ENCODE measurements at places on chromosomes 13 and 19. TPM values are rescaled to one million over a fixed set of nuclear protein-coding genes. Genes with fewer than 3 reads are reported as not detected.

- H3K36me3 ChIP-seq = no peaks in the 10 kb centered on the region
- no peak overlapping the region for H3K4me3 ChIP-seq
- no peak for DNase-seq
- H3K27me3 ChIP-seq = no peaks in the 10 kb centered on the region
- H3K4me1 ChIP-seq = no peaks in the 10 kb centered on the region
- no peak overlapping the region for H3K27ac ChIP-seq
These were observed 14.7 kb downstream of the RYR1 start for GRCh38 chr19:38448225-38448624.

GRCh38 chr19:18167011-18167410 is 6.6 kb upstream of the IFI30 start:
- no peaks in the 10 kb centered on the region for H3K27me3 ChIP-seq
- H3K27ac ChIP-seq = no peak overlapping the region
- no peak overlapping the region for H3K4me3 ChIP-seq
- H3K4me1 ChIP-seq = no peaks in the 10 kb centered on the region

- no peaks in the 10 kb centered on the region for H3K4me1 ChIP-seq
- no peak overlapping the region for H3K4me3 ChIP-seq
- no peaks in the 10 kb centered on the region for H3K36me3 ChIP-seq
- no peaks in the 10 kb centered on the region for H3K27me3 ChIP-seq
- H3K27ac ChIP-seq = no peak overlapping the region
These were observed 2422.9 kb upstream of the PCDH20 start for GRCh38 chr13:63838366-63839110.

GRCh38 chr13:39389013-39389412 is 214.0 kb downstream of the LHFPL6 start:
- no peak for DNase-seq
- no peak overlapping the region for H3K4me3 ChIP-seq
- H3K4me1 ChIP-seq = no peaks in the 10 kb centered on the region
- no peaks in the 10 kb centered on the region for H3K36me3 ChIP-seq
- H3K27ac ChIP-seq = no peak overlapping the region

Gene ZNF43
- total RNA-seq = 27.7 TPM

DNA sequence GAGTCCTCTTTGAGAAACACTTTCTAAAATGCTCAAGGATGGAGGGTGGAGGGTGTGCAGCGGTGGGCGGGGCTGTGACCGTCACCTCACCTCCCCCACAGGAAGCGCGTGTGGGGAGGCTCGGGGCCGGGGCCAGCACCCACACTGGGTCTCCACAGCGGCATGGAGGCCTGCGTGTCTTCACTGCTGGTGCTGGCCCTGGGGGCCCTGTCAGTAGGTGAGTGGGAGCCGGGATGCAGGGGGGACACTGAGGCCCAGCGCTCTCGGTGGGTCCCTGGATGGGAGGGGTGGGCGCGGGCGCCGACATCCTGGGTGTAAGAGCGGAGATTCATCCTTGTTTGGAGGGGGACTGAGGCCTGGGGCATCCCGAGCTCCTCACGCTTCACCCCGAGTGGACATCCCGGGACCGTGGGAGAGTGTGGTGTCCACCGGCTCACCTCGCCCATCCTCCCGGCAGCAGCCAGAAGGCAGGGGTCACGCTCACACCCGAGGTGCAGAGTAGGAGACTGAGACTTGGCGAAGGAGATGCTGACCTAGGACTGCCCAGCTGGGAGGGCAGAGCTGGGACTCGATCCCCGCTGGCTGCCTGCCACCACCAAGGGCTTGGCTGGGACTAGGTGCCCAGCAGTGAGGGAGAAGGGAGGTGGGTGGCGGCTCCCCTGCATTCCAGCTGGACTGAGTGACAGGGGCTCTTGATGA is at the start of gene GZMM:
Gene GZMM, plus strand, starts transcription at position 144 of the 699 bp plus-strand sequence. Its CDS starts 19 bp downstream, at position 163.
- no peaks in the 10 kb centered on the region for H3K36me3 ChIP-seq
- no peak within 1 kb of the TSS for H3K27ac ChIP-seq
- DNase-seq = no peak
- no peak within 1 kb of the TSS for H3K4me3 ChIP-seq
- no peaks in the 10 kb centered on the region for H3K4me1 ChIP-seq

DNA sequence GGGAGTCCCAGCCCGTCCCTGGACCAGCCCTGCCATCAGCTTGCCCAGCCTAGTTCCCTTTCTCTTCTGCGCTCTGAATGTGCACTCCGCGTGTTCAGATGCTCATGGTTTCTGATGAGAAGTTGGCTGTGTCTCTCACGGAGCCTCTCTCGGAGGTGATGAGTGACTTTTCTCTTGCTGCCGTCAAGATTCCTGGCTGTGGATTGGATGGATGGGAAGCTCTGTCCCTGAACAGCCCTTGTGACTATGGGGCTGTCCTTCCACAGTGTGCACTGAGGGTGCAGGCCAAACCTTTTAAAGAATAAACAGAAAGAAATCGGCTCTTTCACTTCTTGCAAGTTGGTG is 24.4 kb downstream of the WTIP start:
- no peaks in the 10 kb centered on the region for H3K36me3 ChIP-seq

- H3K36me3 ChIP-seq = no peaks in the 10 kb centered on the region
- no peak overlapping the region for H3K4me3 ChIP-seq
- H3K27me3 ChIP-seq = no peaks in the 10 kb centered on the region
- no peak overlapping the region for H3K27ac ChIP-seq
- DNase-seq = no peak
These were observed 56.1 kb downstream of the KL start for GRCh38 chr13:33072282-33072681.

Gene GPC5
- total RNA-seq = 0.26 TPM

DNA sequence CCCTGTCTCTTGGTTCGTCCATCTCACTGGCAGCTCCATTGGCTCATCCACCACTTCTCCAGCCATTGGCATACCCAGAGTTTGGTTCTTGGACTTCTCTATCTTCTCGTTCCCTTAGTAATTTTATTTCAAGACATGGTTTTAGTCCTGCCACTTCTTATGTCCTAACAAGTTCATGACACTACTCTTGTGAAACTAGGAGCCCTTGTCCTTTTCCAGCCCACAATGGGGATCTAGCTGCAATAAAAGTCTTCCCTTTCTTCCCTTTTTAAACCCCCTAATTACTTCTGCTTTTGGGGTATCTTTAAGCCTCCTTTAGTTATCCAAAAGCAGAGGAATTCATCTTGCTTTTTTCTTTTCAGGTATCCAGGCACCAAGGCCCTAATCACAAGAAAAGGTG is 2.9 kb upstream of the RCBTB2 start:
- H3K4me1 ChIP-seq = peaks cover 8% of the 10 kb centered on the region
- no peaks in the 10 kb centered on the region for H3K36me3 ChIP-seq
- H3K27me3 ChIP-seq = no peaks in the 10 kb centered on the region
- no peak overlapping the region for H3K27ac ChIP-seq

GRCh38 chr13:36533806-36534205 is 101.5 kb downstream of the CCNA1 start:
- no peaks in the 10 kb centered on the region for H3K36me3 ChIP-seq
- H3K4me1 ChIP-seq = no peaks in the 10 kb centered on the region
- DNase-seq = no peak
- no peaks in the 10 kb centered on the region for H3K27me3 ChIP-seq

Gene CEACAM3
- not detected for total RNA-seq

Gene LGALS4
- total RNA-seq = 3.9 TPM

GRCh38 chr13:113636266-113636963 is 21.6 kb downstream of the ATP4B start:
- no peaks in the 10 kb centered on the region for H3K27me3 ChIP-seq
- H3K27ac ChIP-seq = no peak overlapping the region
- no peak for DNase-seq
- no peaks in the 10 kb centered on the region for H3K4me1 ChIP-seq

Gene MBD3L2
- total RNA-seq = not detected

Gene TNNI3
- total RNA-seq = 14.6 TPM

GRCh38 chr13:45299194-45299593 is 41.8 kb downstream of the TPT1 start:
- no peaks in the 10 kb centered on the region for H3K4me1 ChIP-seq
- no peaks in the 10 kb centered on the region for H3K36me3 ChIP-seq
- no peak overlapping the region for H3K27ac ChIP-seq
- no peak overlapping the region for H3K4me3 ChIP-seq

- H3K36me3 ChIP-seq = no peaks in the 10 kb centered on the region
- no peaks in the 10 kb centered on the region for H3K4me1 ChIP-seq
- H3K4me3 ChIP-seq = peak within 1 kb of the TSS; percentile 52
- no peak within 1 kb of the TSS for H3K27ac ChIP-seq
- no peak for DNase-seq
- H3K27me3 ChIP-seq = no peaks in the 10 kb centered on the region
These were observed at the start of gene TSHZ3 for GRCh38 chr19:31349160-31349881. TSHZ3 (minus strand) TSS chr19:31349436; CDS start chr19:31349219, 217 bp downstream.

Gene C19orf85
- total RNA-seq = not detected

DNA sequence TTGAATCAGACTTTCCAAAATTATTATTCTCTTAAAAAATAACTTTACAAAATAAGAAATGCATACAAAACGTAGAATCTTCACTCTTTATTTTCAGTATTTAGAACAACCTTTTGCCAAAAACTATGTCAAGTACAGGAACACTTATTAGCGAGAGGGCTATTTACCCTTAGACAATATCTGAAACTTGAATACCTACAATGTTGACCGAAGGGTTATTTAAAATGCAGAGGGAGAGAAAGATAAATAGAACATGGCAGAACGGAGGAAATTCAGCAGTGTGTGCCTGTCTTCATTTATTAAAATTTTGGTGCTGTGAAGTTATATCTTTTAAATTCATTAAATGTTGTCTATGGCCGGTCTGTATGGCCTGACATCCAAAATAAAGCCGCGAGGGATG is 198.8 kb downstream of the EFNB2 start:
- H3K4me3 ChIP-seq = no peak overlapping the region
- no peaks in the 10 kb centered on the region for H3K36me3 ChIP-seq
- no peak for DNase-seq
- no peaks in the 10 kb centered on the region for H3K27me3 ChIP-seq
- H3K27ac ChIP-seq = no peak overlapping the region

GRCh38 chr19:55605637-55606470 is at the start of gene ZNF865:
ZNF865 (plus strand) TSS chr19:55605647; CDS start chr19:55613619, 7,972 bp downstream.
- peak within 1 kb of the TSS; percentile 88 for H3K4me3 ChIP-seq
- peaks cover 19% of the 10 kb centered on the region for H3K4me1 ChIP-seq
- no peaks in the 10 kb centered on the region for H3K27me3 ChIP-seq
- peak; percentile 75 for DNase-seq

Gene ZNF284
- total RNA-seq = 0.87 TPM

GRCh38 chr19:14775869-14776586 is 2.3 kb downstream of the ADGRE2 start:
- no peaks in the 10 kb centered on the region for H3K27me3 ChIP-seq
- no peak for DNase-seq
- H3K4me1 ChIP-seq = no peaks in the 10 kb centered on the region

- DNase-seq = peak; percentile 8
- no peaks in the 10 kb centered on the region for H3K36me3 ChIP-seq
- H3K27ac ChIP-seq = no peak overlapping the region
- H3K4me3 ChIP-seq = no peak overlapping the region
- H3K4me1 ChIP-seq = no peaks in the 10 kb centered on the region
- no peaks in the 10 kb centered on the region for H3K27me3 ChIP-seq
These were observed 276.4 kb downstream of the KLF5 start for GRCh38 chr13:73335210-73335609.

Gene AP2S1
- 146 TPM for total RNA-seq

GRCh38 chr19:34990578-34991192 is 9.4 kb upstream of the GRAMD1A start:
- DNase-seq = no peak
- H3K27ac ChIP-seq = no peak overlapping the region
- H3K4me1 ChIP-seq = peaks cover 16% of the 10 kb centered on the region
- H3K27me3 ChIP-seq = no peaks in the 10 kb centered on the region
- H3K36me3 ChIP-seq = no peaks in the 10 kb centered on the region

GRCh38 chr13:42355092-42355485 is 83.1 kb downstream of the AKAP11 start:
- no peaks in the 10 kb centered on the region for H3K4me1 ChIP-seq

GRCh38 chr19:29805031-29805965 is 6.5 kb upstream of the CCNE1 start:
- H3K27me3 ChIP-seq = no peaks in the 10 kb centered on the region
- no peak overlapping the region for H3K4me3 ChIP-seq
- no peak overlapping the region for H3K27ac ChIP-seq
- no peak for DNase-seq
- no peaks in the 10 kb centered on the region for H3K36me3 ChIP-seq

DNA sequence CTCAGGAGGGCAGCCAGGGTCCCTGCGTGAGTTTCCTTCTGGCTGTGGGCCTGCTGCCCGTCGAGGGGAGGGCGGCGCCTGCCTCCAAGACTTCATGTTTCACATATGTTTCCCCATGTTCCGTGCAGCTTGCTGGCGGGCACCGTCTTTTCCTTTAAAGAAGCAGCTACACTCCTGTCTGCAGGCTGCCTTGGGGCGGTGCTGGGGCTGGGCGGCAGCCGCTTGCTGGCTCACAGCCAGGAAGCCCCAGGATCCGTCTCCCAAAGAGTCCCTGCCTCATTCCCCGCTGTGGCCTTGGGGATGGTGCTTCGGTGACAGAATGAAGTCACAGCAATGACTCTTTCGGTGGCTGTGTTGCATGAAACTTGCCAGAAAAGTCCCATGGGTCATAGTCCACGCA is 24.9 kb downstream of the PIAS4 start:
- no peaks in the 10 kb centered on the region for H3K4me1 ChIP-seq
- no peaks in the 10 kb centered on the region for H3K27me3 ChIP-seq
- DNase-seq = no peak
- no peak overlapping the region for H3K4me3 ChIP-seq

GRCh38 chr13:65787082-65787481 is 1443.1 kb downstream of the PCDH9 start:
- no peaks in the 10 kb centered on the region for H3K36me3 ChIP-seq
- H3K27ac ChIP-seq = no peak overlapping the region
- no peak for DNase-seq
- no peaks in the 10 kb centered on the region for H3K27me3 ChIP-seq
- H3K4me3 ChIP-seq = no peak overlapping the region
- H3K4me1 ChIP-seq = no peaks in the 10 kb centered on the region

DNA sequence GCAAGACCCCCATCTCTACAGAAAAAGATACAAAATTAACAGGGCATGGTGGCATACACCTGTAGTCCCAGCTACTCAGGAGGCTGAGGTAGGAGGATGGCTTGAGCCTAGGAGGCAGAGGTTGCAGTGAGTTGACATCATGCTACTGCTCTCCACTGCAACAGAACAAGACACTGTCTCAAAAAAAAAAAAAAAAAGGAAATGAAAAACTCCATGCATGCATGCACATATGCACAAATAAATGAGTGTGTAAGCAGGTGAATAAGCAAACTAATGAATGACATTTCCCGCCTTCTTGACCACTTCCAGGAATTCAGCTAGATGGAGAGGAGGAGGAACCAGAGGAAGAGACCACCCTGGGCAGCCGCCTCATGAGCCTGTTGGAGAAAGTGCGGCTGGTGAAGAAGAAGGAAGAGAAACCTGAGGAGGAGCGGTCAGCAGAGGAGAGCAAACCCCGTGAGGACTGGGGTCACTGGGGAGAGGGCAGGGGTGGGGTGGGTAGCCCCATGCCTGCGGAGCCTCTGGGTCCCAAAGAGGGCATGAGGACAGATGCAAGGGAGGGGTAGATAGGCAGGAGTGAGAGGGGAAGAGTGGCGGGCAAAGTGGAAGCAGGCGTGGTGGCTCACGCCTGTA is 58.8 kb downstream of the RYR1 start:
- H3K4me1 ChIP-seq = no peaks in the 10 kb centered on the region
- no peak overlapping the region for H3K27ac ChIP-seq
- H3K4me3 ChIP-seq = no peak overlapping the region
- no peak for DNase-seq
- no peaks in the 10 kb centered on the region for H3K36me3 ChIP-seq

Gene CRYL1
- total RNA-seq = 13.4 TPM

Gene MLLT1
- total RNA-seq = 58.3 TPM

- no peak for DNase-seq
- no peak overlapping the region for H3K4me3 ChIP-seq
- no peak overlapping the region for H3K27ac ChIP-seq
- no peaks in the 10 kb centered on the region for H3K4me1 ChIP-seq
- H3K36me3 ChIP-seq = peaks cover 8% of the 10 kb centered on the region
- H3K27me3 ChIP-seq = no peaks in the 10 kb centered on the region
These were observed 16.2 kb downstream of the ARGLU1 start for GRCh38 chr13:106551751-106552150.
